ENCODE measurements at places on chromosomes 6 and 20. TPM values are rescaled to one million over a fixed set of nuclear protein-coding genes. Genes with fewer than 3 reads are reported as not detected.

The RAB32 gene
- total RNA-seq, result 88.6 TPM

The PGBD1 gene
- total RNA-seq, result 13.4 TPM

GRCh38 chr6:52389626-52390360, 27.8 kb downstream of the PAQR8 start:
- H3K36me3 ChIP-seq, result no peaks in the 10 kb centered on the region
- DNase-seq, result no peak
- H3K27me3 ChIP-seq, result no peaks in the 10 kb centered on the region

DNA sequence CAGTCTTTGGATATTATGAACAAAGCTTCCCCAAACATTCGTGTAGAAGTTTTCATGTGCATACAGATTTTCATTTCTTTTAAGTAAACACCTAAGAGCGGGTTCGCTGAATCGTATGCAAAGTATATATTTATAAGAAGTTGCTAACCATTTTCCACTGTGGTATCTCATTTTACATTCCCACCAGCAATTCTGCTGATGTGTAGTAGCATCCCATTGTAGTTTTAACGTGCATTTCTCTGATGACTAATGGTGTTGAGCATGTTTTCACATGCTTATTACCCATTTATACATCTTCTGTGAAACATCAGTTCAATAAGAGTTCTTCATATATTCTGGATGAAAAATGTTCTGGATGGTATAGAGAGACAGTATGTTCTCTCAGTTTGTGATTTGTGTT, 97.4 kb downstream of the IYD start:
- no peak overlapping the region for H3K27ac ChIP-seq
- no peaks in the 10 kb centered on the region for H3K4me1 ChIP-seq
- no peak overlapping the region for H3K4me3 ChIP-seq
- no peaks in the 10 kb centered on the region for H3K36me3 ChIP-seq
- no peak for DNase-seq

DNA sequence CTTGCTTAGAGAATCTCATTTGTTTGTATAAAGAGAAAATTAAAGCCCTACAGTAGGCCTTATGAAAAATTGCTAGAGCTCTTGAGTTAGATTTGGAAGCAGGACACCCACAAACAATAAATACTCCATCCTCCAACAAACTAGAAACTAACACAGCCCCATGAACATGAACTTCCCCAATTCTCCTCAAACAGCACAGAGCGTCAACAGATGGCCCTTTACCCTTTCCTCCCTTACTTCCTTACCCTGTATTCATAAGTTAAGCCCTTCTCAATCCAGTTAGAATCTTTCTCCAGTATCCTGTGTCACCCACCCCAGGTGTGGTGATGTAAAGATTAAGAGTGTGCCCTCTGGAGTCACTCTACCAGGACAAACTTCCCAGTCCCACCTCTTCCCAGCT, 113.7 kb downstream of the UNC5CL start:
- H3K27me3 ChIP-seq, result no peaks in the 10 kb centered on the region
- H3K4me1 ChIP-seq, result peaks cover 18% of the 10 kb centered on the region
- no peaks in the 10 kb centered on the region for H3K36me3 ChIP-seq
- DNase-seq, result no peak

- no peak for DNase-seq
- peaks cover 10% of the 10 kb centered on the region for H3K4me1 ChIP-seq
- H3K36me3 ChIP-seq, result no peaks in the 10 kb centered on the region
- H3K27ac ChIP-seq, result no peak overlapping the region
Measured at GRCh38 chr6:42021847-42022754, 28.2 kb upstream of the TAF8 start.
